ENCODE measurements at places on chromosomes 3 and 15. TPM values are rescaled to one million over a fixed set of nuclear protein-coding genes. Genes with fewer than 3 reads are reported as not detected.

GRCh38 chr3:192212979-192213378 lies 514.4 kb downstream of the FGF12 start:
- H3K27me3 ChIP-seq = no peaks in the 10 kb centered on the region
- DNase-seq = no peak
- H3K4me1 ChIP-seq = no peaks in the 10 kb centered on the region
- no peak overlapping the region for H3K4me3 ChIP-seq
- no peaks in the 10 kb centered on the region for H3K36me3 ChIP-seq

BTLA gene
- total RNA-seq = 0.12 TPM

- DNase-seq = no peak
- H3K27me3 ChIP-seq = no peaks in the 10 kb centered on the region
- H3K36me3 ChIP-seq = no peaks in the 10 kb centered on the region
- no peaks in the 10 kb centered on the region for H3K4me1 ChIP-seq
- H3K4me3 ChIP-seq = no peak overlapping the region
Measured at GRCh38 chr3:193774272-193774915, 181.4 kb downstream of the OPA1 start.

GRCh38 chr3:106381286-106381938 lies 512.6 kb upstream of the CBLB start:
- no peaks in the 10 kb centered on the region for H3K36me3 ChIP-seq
- H3K27me3 ChIP-seq = no peaks in the 10 kb centered on the region
- H3K27ac ChIP-seq = no peak overlapping the region
- DNase-seq = no peak
- no peak overlapping the region for H3K4me3 ChIP-seq

DNA sequence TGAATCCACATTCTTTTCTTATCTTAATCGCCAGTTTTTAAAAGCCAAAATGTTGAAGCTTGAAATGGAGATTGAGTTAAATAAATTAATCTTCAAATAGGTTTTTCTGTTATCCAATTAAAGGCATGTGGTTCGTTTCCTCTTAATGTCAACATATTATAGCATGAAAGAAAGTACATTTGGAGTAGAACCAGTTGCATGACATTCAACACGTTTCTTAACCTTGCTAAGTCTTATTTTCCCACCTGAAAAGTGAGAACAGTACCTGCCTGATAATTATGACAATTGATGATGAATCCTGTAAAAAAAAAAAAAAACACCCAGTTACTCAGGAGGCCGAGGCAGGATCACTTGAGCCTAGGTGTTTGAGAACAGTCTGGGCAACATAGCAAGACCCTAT lies 29.3 kb downstream of the PIAS1 start:
- no peak overlapping the region for H3K4me3 ChIP-seq
- no peak overlapping the region for H3K27ac ChIP-seq
- H3K36me3 ChIP-seq = no peaks in the 10 kb centered on the region
- H3K27me3 ChIP-seq = no peaks in the 10 kb centered on the region
- H3K4me1 ChIP-seq = peaks cover 32% of the 10 kb centered on the region

DNA sequence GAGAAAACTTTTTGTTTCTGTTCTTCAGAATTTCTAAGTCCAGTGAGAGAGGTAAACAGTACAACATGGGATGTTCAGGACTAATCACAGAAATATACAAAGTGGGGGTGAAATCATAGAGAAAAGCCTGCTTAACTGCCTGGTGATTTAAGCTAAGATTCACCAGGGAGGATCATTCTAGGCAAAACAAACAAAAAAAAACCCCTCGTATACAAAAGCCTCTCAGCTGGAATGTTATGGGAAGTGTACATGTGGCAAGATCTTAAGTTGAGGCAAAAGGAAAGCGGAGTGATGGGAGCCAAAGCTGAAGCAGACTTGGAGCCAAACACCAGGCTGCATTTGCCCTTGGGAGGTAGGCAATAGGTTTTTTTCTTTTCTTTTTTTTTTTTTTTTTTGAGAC lies 40.0 kb upstream of the TJP1 start:
- H3K27ac ChIP-seq = no peak overlapping the region
- H3K36me3 ChIP-seq = no peaks in the 10 kb centered on the region
- H3K4me3 ChIP-seq = no peak overlapping the region
- DNase-seq = no peak

NCBP2 gene
- 18.0 TPM for total RNA-seq

APOD gene
- total RNA-seq = 133 TPM

DNA sequence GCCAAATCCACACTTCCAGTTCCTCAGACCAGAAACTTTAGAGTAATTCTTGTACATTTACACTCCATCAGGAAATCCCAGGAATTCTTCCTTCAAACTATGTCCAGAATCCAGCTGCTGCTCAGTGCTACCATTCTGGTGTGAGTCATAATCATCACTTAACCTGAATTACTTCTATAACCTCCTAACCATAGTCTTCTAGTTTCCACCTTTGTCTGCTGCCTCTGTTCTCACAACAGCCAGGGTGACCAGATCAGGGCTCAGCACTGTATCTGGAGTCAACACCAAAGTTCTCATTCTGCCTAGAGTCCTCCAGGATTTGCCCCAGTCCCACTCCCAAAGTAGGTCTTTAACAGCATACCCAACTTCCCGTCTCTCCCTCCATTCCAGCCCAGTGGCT lies 3.4 kb downstream of the CLDND1 start:
- no peak overlapping the region for H3K4me3 ChIP-seq
- peaks cover 4% of the 10 kb centered on the region for H3K36me3 ChIP-seq
- H3K27me3 ChIP-seq = no peaks in the 10 kb centered on the region
- peaks cover 9% of the 10 kb centered on the region for H3K4me1 ChIP-seq
- DNase-seq = no peak

- no peaks in the 10 kb centered on the region for H3K36me3 ChIP-seq
- H3K4me1 ChIP-seq = no peaks in the 10 kb centered on the region
- H3K27ac ChIP-seq = no peak overlapping the region
- no peak overlapping the region for H3K4me3 ChIP-seq
Measured at GRCh38 chr15:32936283-32936918, 218.6 kb downstream of the GREM1 start.

- DNase-seq = no peak
- H3K36me3 ChIP-seq = no peaks in the 10 kb centered on the region
- no peak overlapping the region for H3K4me3 ChIP-seq
- no peaks in the 10 kb centered on the region for H3K4me1 ChIP-seq
- no peaks in the 10 kb centered on the region for H3K27me3 ChIP-seq
Measured at GRCh38 chr3:31384117-31384516, 148.6 kb upstream of the STT3B start.

- no peak for DNase-seq
- H3K27ac ChIP-seq = no peak overlapping the region
- H3K36me3 ChIP-seq = no peaks in the 10 kb centered on the region
- no peak overlapping the region for H3K4me3 ChIP-seq
- no peaks in the 10 kb centered on the region for H3K27me3 ChIP-seq
- H3K4me1 ChIP-seq = no peaks in the 10 kb centered on the region
Measured at GRCh38 chr15:59273234-59273633, 66.6 kb downstream of the LDHAL6B start.

DNA sequence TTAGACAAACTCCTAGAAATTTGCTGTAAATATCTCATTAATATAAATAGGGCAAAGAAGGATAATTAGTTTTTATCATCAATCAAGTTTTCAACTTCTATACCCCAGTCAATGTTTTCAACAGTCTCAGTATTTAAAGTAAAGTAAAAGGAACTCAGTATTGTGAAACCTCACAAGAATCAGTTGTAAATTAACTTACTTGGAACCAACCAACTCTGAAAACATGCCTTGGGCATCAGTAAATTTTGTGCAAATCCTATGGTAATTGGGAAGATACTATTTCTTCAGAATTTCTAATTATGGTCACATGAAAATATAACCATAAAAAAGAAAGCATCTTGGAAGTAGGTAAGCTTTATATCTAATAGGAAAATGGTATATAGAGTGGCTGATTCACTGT lies 1139.0 kb downstream of the TUSC7 start:
- no peaks in the 10 kb centered on the region for H3K4me1 ChIP-seq
- no peak overlapping the region for H3K4me3 ChIP-seq
- no peaks in the 10 kb centered on the region for H3K36me3 ChIP-seq

- DNase-seq = no peak
- H3K4me3 ChIP-seq = no peak overlapping the region
- no peaks in the 10 kb centered on the region for H3K36me3 ChIP-seq
- H3K4me1 ChIP-seq = no peaks in the 10 kb centered on the region
- H3K27me3 ChIP-seq = no peaks in the 10 kb centered on the region
- H3K27ac ChIP-seq = no peak overlapping the region
Measured at GRCh38 chr3:27340534-27340933, 28.6 kb downstream of the NEK10 start.

GOLGA6B gene
- not detected for total RNA-seq

GRCh38 chr3:183264268-183264667 lies 11.2 kb downstream of the B3GNT5 start:
- H3K36me3 ChIP-seq = no peaks in the 10 kb centered on the region
- peaks cover 26% of the 10 kb centered on the region for H3K4me1 ChIP-seq
- H3K27ac ChIP-seq = peak overlapping the region; percentile 32
- no peak for DNase-seq

DNA sequence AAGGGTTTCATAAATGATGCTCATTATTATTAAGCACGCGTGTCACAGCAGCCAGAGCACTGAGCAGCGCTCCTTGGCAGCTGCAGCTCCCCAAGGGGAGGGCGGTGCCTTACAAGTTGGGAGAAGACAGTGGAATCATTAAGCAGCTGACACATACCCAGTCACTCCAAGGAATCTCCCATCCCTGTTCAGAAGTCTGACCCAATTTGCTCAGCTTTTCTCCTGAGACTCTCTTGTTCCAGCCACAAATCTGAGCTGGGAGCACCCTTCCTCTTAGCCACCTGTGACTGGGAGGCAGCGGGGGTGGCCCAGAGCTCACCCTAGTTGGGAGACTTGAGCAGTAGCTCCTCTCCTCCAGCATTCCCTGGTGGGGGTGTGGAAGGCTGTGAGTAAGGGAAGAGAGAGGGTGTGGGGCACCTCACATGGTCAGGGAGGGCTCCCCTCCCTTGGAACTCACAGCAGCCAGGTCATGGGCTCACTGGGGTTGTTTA lies 64.3 kb downstream of the DUT start:
- no peak for DNase-seq
- no peaks in the 10 kb centered on the region for H3K27me3 ChIP-seq
- no peak overlapping the region for H3K27ac ChIP-seq
- no peaks in the 10 kb centered on the region for H3K4me1 ChIP-seq
- H3K36me3 ChIP-seq = no peaks in the 10 kb centered on the region

DNA sequence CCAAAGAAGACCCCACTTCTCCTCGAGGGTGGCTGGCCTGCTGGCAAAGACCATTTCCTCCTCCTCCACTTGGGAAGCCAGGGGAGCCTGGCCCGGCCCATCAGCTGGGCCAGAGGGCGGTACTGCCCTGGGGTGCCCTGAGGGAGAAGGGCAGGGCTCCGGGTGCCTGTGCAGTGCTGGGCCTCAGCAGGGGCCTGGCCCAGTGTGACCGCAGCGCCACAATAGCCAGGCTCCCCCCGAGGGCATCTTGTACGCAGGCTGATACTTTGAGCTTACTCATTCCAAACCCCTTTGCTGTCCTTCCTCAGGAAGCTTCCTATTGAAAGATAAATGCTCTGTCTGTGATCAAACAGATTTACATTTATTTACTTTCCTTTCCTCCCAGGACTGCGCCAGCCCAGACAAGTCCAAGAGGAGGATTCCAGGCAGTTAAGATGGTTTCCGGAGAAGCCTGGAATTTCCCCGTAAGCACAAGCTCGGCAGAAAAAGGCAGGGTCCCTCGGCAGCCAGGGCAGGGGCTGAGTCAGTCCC lies 240.1 kb downstream of the XXYLT1 start:
- H3K27me3 ChIP-seq = no peaks in the 10 kb centered on the region
- no peaks in the 10 kb centered on the region for H3K36me3 ChIP-seq
- H3K27ac ChIP-seq = no peak overlapping the region
- H3K4me1 ChIP-seq = peaks cover 18% of the 10 kb centered on the region
- H3K4me3 ChIP-seq = no peak overlapping the region

- H3K4me1 ChIP-seq = no peaks in the 10 kb centered on the region
- DNase-seq = no peak
- no peaks in the 10 kb centered on the region for H3K27me3 ChIP-seq
- H3K27ac ChIP-seq = no peak overlapping the region
- no peak overlapping the region for H3K4me3 ChIP-seq
Measured at GRCh38 chr3:172020763-172021162, 18.6 kb upstream of the FNDC3B start.
